ENCODE measurements at places on chromosomes 11 and 22.

DNA sequence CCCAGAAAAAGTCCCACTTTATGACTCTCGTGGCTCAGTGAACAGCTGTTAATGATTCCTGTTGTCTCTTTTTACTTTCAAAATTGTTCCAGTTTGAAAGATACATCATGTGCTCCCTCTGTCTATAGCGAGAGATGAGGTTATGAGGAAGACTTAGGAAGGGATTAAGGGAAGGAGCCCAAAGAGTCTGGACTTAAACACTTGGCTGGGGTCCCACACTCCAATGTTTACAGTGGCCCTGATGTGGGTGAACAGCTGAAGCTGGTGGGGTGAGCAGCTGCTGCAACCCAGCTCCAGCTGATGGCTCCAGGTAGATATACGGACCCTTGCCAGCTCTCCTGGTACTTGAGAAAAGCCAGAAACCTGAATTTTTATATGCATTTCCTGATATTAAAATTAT lies 84.5 kb upstream of the PLET1 start:
- DNase-seq, result no peak

DNA sequence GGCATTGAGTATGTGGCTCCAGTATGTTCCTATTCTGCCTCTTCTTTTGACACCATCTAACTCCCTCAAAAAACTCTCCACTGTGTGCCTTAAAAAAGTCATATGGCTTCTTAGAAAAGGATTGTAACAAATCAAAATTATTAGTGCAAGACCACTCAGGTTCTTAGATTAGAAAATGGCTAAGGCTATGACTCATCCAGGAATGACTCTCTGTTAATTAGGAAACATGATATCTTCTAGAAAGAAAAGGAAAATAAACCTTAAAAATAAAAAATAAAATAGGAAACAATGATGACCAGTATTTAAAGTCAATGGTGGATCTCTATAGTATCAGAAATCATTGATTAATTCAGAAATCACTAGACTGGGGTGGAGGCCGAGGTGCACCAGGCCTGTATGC lies 21.7 kb downstream of the SLC25A17 start:
- no peak for DNase-seq

DNA sequence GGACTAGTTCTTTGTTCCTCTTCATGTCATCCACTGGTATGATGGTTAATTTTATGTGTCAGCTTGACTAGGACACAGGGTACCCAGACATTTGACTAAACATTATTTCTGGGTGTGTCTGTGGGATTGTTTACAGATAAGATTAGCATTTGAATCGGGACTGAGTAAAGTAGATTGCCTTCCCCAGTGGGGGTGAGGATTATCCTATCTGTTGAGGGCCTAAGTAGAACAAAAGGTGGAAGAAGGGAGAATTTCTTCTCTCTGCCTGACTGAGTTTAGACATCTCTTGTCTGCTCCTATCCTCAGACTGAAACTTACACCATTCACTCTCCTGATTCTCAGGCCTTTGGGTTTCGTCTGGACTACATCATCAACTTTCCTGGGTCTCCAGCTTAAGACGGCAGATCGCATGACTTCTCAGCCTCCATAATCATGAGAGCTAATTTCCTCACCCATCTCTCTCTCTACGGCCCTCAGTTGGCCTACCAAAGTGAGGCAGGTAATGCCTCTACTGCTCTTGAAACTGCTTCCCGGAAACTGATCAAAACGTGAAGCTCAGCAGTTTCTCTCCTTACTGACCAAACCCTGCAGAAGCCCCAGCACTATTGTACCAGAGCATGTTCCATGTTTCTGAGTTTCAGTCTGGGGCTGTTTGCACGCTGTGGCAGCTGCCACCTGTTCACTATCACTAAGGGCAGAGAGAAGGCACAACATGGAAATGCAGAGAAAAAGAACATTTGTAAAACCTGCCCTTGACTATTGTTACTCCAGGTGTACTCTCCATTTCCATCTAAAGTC lies 95.4 kb downstream of the NXPE2 start:
- DNase-seq, result no peak

DNA sequence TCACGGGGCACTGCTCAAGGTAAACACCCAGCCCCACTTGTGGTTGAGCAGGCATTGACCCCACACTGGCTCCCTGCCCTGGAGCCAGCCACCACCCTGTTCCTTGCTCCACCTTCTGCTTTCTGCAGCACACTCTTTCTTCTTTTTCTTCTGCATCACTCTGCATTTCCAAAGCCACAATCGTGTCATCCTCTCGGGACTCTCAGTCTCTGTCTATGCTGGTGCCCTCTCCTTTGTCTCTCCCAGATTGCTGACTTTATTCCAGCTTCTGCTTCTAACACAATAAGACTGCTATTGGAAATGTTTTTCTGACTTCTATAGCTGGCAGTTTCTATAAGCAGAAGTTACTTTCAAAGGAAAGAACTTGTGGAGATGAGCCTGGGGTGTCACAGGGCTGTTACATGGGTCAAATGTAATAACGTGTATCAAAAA lies 14.4 kb downstream of the GRAP2 start:
- DNase-seq, result no peak

- no peak for DNase-seq
These were observed 3.8 kb downstream of the MAP4K2 start for GRCh38 chr11:64799256-64799622.
